ENCODE measurements at places on chromosomes 5 and 9. TPM values are rescaled to one million over a fixed set of nuclear protein-coding genes. Genes with fewer than 3 reads are reported as not detected.
A peak's percentile ranks its signal among the peaks of the same experiment; 100 is the strongest.

- DNase-seq: peak; percentile 70
Measured at GRCh38 chr9:100595391-100596199, 17.7 kb downstream of the CAVIN4 start.

The MEGF10 gene
- 0.71 TPM for total RNA-seq

The ARID3C gene
- not detected for total RNA-seq

- no peak for DNase-seq
Measured at GRCh38 chr9:92978345-92978875, 31.1 kb downstream of the FGD3 start.

The DDX4 gene
- not detected for total RNA-seq

DNA sequence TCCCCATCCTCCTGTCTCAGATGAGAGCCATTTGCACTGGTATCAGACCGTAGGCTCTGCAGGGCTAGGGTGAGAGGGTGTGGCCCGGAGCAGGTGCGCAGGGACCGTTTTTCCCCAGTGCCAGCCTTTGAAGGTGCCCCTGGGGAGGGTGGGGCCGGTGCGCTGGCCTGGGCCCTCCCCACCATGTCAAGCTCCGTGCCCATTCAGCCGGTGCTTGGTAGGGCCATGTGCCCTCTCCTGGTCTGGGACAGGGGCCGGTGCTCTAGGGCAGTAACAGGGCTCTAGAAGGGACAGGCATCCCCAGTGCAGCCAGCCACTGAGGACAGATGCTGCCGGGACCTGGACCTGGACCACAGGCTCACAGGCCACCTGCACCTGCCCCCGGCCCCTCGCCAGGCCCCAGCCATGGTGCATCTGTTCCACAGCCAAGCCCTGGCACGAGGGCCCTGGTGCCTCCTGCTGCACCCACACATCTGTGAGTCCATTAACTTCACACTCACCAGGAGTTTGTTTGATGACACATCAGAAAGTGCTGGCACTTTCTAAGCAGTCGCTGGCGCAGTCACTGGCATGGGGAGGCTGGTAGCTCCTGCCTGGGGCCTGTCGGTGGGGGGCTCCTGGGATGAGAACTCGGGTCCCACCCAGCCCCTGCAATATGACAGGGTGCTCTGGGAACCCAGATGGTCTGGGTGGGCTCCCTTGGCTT, 5.0 kb upstream of the QRFP start:
- peak; percentile 47 for DNase-seq

GRCh38 chr9:133113949-133114885, 6.8 kb downstream of the RALGDS start:
- peak; percentile 92 for DNase-seq

GRCh38 chr9:120862452-120862851, 14.5 kb downstream of the PHF19 start:
- no peak for DNase-seq

The BSPRY gene
- not detected for total RNA-seq

DNA sequence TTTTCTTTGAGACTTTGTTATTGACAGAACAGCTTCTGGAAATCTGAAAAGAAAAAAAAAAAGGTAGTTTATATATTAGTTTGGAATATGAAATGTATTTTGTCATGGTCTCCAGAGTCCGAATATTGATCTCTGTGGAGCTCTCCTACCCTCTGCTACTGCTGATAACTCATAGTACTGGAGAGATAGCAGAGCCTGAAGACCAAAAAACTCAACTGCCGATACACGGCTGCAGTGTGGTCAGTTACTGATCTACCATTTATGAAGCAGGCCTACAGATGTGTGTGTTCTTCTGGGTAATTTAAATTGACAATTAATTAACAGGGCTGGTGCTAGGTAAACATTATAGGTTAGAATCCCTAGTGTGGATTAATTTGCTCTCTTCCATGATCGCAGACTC, 3.8 kb upstream of the FAM120A start:
- no peak for DNase-seq

- DNase-seq: peak; percentile 60
Measured at GRCh38 chr5:172771439-172772111, 580 bp upstream of the DUSP1 start.
